Lung (tissue), 17 donors: ENCODE measurements at places on chromosomes 3 and 15.

GRCh38 chr15:50256188-50257041, 9.1 kb downstream of the HDC start:
- DNase-seq, result no peak

DNA sequence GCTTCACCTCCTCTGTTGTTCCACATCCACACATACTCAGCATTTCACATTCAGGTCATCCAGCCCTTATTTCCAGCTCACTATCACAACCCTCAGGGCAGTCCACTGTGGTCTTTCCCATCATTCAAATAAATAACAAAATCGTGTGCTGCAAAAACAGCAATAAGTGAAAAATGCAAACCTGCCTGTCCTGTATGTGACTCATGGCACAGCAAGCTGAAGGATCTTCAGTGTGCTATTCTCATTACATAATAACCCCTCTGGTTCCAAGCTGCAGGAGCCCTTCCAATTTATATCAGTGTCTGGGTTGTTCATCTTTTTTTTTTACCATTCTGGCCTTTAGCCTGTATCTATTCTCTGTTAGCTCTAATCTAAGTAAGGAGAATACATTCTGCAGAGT, 185.3 kb upstream of the UBE2E2 start:
- no peak for DNase-seq

DNA sequence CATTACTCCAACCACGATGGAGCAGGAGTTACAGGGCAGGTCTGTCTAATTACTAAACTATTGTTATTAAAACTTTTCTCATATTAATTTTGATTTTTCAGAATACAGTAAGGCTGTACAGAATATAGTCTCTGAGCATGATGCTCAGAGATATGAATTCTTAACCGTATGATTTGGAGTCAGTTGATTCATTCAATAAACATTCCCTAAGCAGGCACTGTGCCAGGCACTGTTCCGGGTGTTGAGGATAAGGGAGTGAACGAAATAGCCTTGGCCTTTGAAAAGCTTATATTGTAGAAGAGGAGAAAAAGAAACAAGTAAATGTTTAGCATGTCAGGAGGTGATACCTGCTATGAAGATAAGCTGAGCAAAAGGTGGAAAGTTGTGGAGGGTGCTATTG, 187.3 kb downstream of the KCNAB1 start:
- peak; percentile 71 for DNase-seq

GRCh38 chr3:23319366-23320312, 116.5 kb downstream of the UBE2E2 start:
- DNase-seq, result peak; percentile 74

DNA sequence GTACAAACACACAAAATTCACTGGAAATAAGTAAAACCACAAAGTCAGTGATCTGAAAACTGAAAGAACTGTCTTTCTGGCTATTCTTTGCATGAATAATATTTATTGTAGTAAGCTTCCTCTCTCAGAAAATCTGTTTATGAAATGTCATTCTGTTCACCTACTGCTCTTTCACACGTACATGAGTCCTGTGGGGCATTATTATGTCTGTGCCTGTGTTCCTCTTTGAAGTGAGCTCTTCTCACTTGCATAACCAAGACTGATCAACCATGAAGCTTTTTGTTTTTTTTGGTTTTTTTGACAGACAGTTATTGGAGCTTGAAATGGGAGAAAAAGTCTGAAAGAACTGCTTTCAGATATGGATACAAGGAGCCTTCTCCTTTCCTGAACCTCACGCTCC, 195.8 kb downstream of the PLCH1 start:
- DNase-seq, result no peak

DNA sequence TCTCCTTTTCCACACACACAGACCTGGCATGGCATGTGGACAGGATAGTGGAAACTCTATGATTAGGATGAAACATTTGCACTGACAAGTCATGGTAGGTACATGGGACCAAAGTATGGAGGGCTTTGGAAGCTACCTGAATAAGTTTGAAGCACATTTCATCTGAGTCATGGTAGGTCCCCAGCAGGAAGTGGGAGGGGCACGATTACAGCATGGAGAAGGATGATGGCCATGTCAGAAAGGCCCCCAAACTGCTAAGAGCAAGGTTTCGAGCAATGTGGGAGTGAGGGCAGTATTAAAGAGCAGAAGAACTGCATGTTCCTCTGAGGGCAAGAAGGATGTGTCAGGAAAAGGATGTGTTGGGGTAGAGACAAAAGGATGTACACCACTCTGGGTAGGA, 51.5 kb upstream of the CSTA start:
- no peak for DNase-seq

GRCh38 chr15:57273402-57273801, 102.9 kb upstream of the CGNL1 start:
- no peak for DNase-seq

DNA sequence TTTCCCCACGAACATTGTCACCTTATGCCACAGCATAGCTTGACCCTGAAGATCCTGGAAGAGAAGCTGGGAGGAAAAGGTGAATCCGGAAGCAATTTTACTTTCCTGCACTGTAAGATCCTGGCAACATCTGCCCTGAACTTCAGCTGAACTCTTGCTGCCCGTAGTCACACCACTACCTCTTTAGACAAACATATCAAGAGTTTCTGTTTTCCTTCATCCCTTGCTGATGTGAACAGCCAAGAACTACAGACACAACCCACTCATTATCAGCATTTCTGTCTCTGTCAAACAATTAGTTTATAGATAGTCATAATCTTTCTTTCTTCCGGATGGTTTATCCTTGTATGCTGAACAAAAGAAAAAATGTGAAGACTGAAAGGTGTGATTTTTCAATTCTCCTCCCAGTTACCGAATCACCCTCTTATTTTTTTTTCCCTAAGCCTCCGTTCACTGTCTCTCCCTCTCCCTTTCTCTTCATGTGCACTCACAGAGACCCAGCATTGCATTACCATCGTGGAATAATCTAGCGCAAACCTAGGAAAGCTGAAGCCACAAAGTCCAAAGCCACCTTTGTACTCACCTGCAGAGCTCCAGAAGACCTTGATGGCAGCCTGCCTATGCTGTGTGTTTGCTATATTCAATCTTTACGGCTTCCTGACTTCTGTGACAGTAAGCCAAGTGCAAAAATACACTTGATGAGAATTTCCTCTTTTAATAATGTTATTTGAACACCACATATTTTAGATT, 229.2 kb downstream of the CDIN1 start:
- DNase-seq, result peak; percentile 47

DNA sequence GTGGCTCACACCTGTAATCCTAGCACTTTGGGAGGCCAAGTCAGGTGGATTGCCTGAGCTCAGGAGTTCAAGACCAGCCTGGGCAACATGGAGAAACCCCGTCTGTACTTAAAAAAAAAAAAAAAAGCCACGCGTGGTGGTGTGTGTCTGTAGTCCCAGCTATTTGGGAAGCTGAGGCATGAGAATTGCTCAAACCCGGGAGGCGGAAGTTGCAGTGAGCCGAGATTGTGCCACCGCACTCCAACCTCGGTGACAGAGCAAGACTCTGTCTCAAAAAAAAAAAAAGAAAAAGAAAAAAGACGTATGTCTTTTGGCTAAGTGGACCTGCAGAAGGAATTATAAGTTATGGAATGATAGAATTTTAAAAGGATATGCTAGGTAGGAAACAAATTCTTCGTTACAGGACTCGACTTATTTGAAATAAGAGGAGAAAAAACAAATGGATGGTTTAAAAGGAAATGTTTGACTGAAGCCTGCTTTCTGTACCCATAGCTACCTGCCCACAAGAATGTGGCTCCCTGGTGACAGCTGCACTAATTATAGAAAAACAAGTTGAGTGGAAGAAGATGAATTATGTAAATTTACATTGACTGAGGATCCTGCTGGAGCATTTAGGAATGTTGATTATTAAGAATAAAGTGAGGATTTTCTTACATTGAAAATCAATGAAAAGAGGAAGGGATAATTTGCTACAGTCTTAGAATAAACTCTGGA, 36.0 kb upstream of the SKIL start:
- DNase-seq, result no peak

- DNase-seq, result peak; percentile 66
These were observed 62.7 kb upstream of the KLF13 start for GRCh38 chr15:31263751-31264558.

GRCh38 chr3:175150812-175151401, 291.8 kb downstream of the NAALADL2 start:
- DNase-seq, result no peak

GRCh38 chr3:130323503-130323902, 22.0 kb upstream of the COL6A5 start:
- no peak for DNase-seq

DNA sequence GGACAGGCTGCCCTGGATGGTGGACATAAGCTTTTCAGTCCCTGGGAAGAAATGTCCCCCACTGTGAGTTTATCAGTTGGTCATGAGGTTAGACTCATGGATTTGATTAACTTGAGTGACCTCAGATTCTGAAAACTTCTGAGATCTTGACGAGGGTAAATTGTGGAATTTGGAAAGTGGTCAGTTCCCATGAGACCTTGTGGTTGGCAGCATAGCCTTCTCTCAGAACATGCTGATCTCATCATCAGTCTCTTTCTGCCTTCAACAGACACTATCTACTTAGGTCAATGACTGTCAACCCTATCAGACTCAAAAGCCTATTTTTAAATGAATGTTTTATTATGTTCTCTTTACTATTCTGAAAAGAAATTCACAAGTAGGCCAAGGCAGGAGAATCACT, 45.6 kb upstream of the NDUFB4 start:
- no peak for DNase-seq

DNA sequence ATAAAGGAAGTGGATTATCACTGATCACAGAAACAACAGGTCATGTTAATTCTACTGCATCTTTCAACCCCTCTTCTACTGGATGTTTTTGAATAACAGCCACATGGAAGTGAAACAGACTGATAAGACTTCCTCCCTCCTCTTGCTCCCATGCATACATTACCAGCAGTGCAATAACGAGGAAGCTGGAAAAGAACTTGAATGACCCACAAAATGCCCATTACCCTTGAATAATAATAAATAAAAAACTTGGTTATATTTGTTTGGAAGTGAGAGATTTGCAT, 51.6 kb downstream of the RARB start:
- no peak for DNase-seq

GRCh38 chr3:111476701-111477100, 65.3 kb upstream of the CD96 start:
- DNase-seq, result peak; percentile 71

DNA sequence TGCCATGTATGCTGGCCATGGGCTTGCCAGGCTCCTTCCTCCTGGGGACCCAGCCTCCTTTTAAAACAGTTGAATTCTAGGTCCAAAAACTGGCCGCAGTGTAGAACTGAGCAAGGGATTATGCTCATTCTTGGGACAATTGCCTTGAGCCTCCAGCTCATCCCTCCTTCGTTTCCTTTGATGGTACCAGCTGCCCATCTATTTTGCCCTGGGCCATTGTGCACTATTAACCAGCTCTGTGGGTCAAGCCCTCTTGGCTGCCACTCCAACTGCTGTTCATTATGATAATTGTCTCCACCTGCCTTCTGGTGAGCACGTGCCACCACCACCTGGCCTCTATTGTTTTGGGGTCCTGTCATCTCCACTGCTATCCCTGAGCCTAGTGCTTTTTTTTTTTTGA, 75.8 kb upstream of the SYN2 start:
- no peak for DNase-seq

- peak; percentile 32 for DNase-seq
These were observed 160.7 kb downstream of the BBX start for GRCh38 chr3:107683447-107683846.

- no peak for DNase-seq
These were observed 60.2 kb downstream of the AGBL1 start for GRCh38 chr15:86139828-86140227.

DNA sequence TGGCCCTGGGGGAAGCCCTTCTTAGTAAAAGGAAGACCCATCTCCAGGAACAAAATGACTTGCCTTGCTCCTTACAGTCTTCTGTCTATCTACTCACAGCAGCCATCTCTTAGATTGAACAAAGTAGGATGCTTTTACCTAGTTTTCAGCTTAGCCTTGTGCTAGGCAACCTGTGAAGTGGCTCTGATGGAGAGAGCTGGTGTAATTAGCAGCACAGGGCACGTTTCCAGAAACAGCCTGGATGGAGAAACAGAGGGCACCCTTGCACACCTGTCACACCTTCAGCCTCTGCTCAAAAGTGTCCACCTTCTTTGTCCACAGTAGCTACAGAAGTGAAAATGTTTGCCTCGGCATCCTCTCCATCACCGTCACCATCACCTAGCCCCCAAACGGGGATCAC, 292.9 kb downstream of the RORA start:
- DNase-seq, result no peak

DNA sequence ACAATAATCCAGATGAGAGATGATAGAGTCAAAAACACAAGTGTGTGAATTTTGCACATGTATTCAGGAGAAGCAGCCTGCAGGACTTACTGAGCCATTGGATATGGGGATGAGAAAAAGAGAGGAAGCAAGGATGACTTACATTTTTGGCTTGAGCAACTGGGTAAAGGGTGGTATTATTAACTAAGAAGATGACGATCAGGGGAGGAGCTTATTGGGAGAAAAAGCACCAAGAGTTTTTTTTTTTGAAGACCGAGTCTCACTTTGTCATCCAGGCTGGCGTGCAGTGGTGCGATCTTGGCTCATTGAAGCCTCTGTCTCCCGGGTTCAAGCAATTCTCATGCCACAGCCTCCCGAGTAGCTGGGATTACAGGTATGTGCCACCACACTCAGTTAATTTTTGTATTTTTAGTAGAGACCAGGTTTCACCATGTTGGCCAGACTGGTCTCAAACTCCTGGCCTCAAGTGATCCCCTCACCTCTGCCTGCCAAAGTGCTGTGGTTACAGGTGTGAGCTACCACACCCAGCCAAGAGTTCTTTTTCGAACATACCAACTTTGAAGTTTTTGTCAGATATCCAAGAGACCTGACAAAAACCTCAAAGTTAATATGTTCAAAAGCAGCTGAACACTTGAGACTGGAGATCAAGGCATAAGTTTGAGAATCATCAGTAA, 14.8 kb upstream of the SH3BP5 start:
- DNase-seq, result no peak

- DNase-seq, result no peak
These were observed 6.6 kb upstream of the CCR8 start for GRCh38 chr3:39322936-39323335.

- DNase-seq, result no peak
These were observed 29.7 kb upstream of the KLF13 start for GRCh38 chr15:31296646-31297574.

DNA sequence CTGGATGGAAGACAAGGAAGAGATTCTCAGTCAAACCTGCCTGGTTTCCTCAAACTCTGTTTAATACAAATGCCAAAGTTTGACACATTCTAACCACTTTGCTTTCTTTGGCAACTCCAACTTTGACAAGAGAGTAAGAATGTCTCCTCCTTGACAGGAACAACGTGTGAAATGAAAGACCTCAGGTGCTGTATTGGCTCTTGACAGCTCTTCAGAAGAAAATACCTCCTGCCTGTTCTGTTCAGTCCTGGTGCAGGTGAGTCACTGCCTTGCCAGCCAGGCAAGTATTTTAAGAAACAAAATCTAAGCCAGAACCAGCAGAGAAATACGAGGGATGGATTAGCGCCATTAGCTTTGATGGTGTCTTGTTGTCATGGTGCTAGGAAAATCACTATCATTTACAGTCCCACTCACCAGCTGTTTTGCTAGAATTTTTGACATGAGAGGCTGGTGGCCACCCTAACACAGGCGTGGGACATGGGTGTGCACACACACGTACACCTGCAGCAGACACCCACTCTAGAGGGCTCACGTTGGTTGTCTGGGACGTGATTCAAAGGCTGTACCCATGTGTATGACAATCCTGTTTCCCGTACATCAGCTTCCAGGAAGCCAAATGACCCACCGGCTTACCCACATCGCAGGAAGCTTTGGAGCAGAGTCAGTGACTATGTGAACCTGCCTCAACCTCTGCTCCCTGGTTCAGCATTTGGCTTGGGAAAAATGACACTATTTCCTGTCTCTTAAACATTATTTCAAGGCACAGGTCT, 60.4 kb downstream of the CCNL1 start:
- no peak for DNase-seq

GRCh38 chr3:177538750-177539730, 341.8 kb upstream of the TBL1XR1 start:
- no peak for DNase-seq
